ENCODE measurements at places on chromosomes 1 and 21. TPM values are rescaled to one million over a fixed set of nuclear protein-coding genes. Genes with fewer than 3 reads are reported as not detected.

The PLCH2 gene
- total RNA-seq, result 0.53 TPM

The IPO9 gene
- total RNA-seq, result 29.1 TPM

The SLC1A7 gene
- 0.52 TPM for total RNA-seq

The NVL gene
- total RNA-seq, result 16.3 TPM

The DYNLT5 gene
- 0.65 TPM for total RNA-seq

The ATP6V1G3 gene
- not detected for total RNA-seq

The CYP2J2 gene
- total RNA-seq, result not detected

The OR2W3 gene
- total RNA-seq, result not detected

The OR2AJ1 gene
- total RNA-seq, result not detected
